ENCODE measurements at places on chromosomes 2 and 18. TPM values are rescaled to one million over a fixed set of nuclear protein-coding genes. Genes with fewer than 3 reads are reported as not detected.

The ANKRD30B gene
- polyA plus RNA-seq: not detected

The TM4SF20 gene
- not detected for polyA plus RNA-seq

- DNase-seq: no peak
These were observed at the start of gene CASP8 for GRCh38 chr2:201260302-201260800. CASP8 (plus strand) TSS chr2:201260536; CDS start chr2:201266487, 5,951 bp downstream.

GRCh38 chr2:73494031-73494430 lies 108.4 kb downstream of the ALMS1 start:
- DNase-seq: no peak

DNA sequence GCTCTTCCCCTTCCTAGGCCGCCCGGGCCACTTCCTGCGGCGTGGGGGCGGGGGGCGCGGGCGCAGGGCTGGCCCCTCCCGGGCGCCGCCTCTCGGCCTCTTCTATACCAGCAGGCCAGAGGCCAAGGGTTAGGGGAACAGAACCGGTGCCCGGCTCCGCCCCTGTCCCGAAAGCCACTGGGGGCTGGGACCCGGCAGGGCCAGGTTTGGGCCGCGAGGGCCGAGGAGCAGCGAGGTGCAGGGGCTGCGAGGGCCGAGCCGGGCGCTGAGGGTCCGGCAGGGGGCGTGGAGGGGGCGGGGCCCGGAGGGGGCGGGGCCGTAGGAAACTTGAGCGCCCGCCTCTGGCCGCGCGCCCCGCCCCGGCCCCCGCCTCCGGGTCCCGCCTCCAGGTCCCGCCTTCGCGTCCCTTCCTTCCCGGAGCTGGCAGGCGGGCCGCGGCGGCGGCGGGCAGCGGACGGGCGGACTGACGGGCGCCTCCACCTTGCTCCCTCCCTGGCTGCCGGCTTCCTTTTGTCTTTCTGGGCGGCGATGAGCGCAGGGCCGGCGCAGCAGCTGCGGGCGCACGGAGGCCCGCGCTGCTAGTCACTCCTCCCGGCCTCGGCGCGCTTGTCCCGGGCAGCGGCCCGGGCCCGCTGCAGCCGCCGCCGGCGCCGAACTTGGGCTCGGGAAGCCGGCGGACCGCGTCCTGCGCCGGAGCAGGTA lies at the start of gene HPCAL1:
Gene HPCAL1 (plus strand): TSS at position 426 of the 702 bp plus-strand sequence. CDS start 116,854 bp downstream, outside the sequence.
- peak; percentile 94 for DNase-seq

- DNase-seq: peak; percentile 53
These were observed 238.5 kb downstream of the ALPK2 start for GRCh38 chr18:58390399-58390798.

DNA sequence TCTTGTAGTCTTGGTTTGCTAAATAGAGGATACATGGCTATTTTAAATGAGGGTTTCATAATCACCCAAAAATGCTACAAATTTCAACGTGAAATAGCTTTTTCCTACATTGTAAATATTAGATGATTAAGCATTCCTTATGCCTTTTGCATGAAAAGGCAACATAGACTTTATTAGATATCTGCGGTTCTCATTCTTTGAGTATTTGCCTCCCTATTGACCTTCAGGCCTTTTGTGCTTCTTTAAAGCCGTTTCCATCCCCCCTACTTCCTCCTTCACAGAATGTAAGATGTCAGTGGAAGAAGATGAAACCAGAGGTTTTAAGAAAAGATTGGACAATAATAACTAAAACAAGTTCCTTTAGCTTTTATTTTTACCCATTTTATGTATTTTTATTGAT lies 144.1 kb downstream of the UBE2E3 start:
- DNase-seq: no peak

- no peak for DNase-seq
These were observed 70.0 kb downstream of the TMEM18 start for GRCh38 chr2:607172-607571.

DNA sequence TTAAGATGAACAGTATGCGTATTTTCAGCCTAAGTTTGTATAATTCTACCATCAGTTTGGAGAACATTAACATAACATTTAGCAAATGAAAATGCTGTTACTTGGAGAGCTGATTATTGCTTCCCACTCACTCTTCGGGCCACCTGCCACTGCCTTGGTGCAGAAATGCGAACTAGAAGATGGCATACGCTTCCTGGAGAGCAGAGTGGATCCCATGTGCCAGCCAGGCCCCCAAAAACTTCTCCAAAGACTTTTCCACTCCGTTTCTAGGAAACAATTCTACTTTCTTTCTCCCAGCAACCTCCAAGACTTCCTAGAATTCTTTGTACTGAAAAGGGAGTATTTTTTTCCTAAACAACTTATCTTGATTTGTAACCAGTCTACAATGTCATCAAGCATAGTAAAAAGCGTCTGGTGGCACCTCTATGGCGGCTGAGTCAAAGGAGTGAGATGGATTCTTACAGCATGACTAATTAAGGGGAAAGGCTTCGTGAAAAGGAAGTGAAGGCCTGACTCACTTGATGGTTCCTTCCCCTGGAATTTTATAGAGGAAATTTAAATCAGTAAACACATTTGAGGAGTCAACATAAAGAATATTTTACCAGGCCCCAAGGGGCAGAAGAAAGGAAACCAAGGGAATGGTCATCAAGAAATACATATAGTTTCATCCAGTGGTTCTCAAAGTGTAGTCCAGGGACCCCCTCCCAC lies 36.6 kb downstream of the FEZ2 start:
- DNase-seq: peak; percentile 19

GRCh38 chr2:173355132-173355865 lies 627 bp downstream of the CDCA7 start:
- peak; percentile 89 for DNase-seq

DNA sequence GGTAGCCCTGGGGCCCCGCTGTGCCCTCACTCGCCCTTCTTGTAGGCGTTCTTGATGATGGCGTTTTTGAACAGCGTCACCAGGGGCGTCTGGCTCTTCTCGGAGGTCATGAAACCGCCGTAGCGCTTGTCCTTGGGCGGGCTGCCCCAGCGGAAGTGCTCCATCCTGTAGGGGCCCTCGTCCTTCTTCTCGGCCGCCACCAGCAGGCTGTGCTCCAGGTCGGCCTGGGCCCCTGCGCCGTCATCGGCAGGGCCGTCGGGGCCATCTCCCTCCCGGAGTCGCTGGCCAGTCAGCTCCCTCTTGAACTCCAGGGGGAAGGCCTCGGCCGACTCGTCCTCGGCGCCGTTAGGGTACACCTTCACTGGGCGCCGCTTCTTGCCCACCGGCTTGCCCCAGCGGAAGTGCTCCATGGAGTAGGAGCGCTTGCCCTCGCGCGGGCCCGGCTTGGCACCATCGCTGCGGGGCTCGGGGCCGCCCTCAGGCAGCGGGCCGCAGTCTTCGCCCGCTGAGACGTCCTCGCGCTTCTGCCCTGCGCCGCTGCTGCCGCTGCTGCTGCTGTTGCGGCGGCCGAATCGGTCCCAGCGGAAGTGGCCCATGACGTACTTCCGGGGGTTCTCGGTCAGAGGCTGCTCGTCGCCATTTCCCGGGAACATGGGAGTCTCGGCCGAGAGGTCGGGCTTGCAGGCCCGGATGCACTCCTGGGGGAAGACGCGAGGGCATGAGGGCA lies 7.2 kb downstream of the POMC start:
- peak; percentile 58 for DNase-seq
